ENCODE measurements at places on chromosomes 6 and 20.

DNA sequence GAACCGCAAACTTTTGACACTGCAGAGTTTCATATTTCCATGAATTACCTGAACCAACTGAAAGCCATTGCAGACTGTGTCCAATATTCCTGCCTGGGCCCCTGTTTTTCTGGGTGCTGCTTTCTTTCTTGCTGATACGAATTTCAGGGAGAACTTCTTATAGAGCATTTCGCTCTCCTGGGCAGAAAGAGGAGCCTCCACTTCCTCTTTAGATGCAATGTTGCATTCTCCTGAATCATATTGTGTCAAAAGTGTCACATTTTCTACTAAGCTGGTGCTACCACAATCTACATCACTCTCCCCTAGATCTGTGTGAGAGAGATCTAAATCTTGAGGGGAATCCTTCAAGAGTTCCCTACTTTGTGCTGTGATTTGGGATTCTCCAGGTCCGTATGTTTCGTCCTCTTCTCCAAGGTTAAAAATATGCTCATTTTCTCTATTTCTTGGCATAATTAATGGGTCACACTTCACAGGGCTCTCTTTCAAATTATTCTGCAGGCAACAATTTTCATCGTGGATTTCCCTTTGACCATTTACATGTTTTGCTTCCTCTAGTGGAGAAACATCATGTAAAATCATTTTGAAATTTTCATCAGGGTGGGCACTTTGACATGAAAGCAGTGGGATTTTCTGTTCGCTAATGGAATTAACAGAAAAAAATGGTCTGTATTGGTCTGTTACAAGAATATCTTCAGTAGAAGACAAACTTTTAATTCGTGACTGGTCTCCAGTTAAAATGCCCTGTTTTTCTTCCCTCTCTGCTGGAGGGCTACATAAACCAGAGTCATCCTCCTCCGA lies 102.3 kb downstream of the DST start:
- DNase-seq = no peak

DNA sequence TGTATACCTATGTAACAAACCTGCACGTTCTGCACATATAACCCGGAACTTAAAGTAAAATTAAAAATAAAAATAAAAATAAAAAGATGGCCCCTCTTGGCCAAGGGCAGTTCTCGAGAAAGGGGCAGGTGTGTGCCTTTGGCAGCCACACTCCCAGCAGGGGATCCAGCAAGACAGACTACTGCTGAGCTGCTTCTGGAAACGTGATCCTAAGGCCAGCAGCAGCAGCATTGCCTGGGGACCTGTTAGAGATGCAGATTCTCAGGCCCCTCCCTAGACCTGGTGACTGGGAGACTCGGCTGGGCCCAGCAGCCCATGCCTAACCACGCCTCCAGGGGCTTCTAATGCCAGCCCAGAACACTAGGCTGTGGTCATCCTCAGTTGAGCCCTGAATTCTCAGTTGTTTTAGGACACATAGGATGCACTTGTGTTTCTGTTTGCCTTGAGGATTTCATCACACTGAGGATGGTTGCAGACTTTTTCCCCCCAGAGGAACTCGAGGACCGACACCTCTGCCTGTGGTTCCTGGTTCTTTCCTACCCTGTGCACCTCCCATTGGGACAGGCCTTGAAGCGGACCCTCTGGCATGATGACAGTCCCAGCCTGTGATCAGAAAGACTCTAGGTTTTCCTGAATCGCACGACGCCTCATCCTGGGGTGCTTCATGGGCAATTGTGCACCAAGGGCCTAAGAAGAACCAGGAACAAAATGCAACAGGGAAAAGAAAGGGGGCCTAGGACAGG lies 105.9 kb downstream of the TOX2 start:
- no peak for DNase-seq

DNA sequence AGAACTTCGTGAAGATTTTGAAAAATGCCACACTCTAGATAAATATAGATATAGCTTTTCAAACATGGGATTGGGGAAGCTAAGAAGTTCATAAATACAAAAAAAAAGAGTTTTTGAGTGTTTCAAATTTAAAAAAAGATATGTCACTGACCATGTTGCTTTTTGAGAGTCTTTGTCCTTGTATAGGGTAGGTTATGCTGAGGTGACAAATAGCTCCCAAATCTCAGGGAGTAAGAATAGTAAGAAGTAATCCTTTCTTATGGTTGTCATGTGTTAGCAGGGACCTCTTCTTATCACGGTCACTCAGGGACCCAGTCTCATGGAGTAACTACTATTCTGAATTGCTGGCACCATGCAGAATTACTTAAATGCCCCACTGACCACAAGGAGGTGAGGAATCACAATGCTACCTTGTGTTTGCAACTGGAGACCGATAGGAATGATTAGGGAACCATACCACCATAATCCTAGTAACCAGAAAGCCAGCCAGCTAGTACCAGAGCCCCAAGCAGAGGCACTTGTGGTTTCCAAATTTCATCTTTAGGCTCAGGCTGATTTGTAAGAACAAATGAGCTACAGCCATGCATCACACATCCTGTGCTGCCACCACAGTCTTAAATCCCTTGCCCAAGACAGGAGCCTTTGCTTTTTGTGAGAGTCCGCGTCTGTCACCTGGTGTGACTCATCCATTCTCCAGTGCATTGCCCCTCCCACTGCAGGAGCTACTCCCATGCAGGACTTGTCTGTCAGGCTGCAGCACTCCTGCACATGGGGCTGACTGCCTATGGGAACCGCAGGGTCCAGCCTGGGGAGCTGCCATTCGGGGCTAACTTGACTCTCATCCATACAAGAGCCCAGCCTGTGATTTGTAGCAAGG lies 42.4 kb upstream of the ADGRF4 start:
- no peak for DNase-seq

GRCh38 chr20:54203281-54203680 lies 4.6 kb upstream of the PFDN4 start:
- DNase-seq = no peak

GRCh38 chr6:15430931-15431405 lies 185.1 kb downstream of the JARID2 start:
- no peak for DNase-seq

DNA sequence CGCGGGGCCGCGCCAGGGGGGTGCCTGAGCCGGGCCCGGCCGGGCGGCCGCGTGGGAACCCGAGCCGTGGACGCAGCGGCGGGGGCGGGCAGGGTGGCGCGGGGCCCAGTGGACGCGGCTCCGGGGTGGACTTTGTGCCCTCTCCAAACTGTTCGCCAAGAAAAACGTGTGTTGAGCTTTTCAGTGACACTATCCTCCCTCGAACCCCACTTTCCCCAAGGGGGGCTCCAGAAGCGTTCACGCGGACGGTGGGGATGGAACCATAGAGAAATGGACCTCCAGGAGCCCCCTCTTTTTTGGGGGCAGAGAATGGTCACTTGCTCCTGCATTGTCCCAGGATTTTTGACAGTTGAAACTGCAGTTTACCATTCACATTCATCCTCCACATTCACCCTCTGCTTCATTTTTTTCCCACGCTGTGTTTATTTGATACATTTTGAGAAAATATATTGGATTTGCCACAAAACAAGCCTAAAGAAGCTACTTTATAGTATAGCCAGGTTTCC lies 2.9 kb upstream of the HIVEP1 start:
- no peak for DNase-seq

DNA sequence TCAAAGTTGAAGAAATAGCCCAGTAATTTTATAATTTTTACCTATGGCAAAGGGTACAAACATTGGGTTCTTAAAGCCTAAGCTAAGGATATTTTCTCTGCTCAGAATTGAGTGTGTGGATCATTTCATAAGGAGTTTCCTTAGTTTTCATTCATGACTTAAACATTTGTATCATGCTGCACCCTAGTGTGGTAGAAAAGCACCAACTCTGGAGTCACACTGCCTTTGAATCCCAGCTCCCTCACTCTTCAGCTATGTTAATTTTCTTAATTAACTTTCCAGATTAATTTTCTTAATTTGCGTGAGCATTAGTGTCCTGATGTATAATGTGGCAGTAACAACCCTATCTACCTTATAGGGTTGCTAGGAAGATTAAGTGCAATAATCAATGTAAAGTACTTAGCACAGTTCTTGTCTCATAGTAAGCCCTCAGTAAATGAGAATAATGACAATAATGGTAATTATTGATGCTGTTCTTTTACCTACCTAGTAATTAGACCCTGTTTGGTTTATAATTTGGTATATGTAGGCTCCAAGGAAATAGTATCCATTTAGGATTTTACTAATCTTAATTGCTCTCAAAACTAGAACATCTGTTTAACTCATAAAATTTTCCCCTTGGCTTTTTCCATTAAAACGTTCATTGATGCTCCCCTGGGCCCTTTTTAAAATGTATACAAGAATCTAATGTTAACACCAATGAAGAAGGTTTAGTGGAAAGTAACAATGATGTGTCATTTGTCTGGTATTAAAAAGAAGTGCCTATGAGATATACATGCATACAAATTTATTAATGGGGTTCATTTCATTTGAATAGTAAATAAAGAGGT lies 31.6 kb downstream of the DSE start:
- no peak for DNase-seq

DNA sequence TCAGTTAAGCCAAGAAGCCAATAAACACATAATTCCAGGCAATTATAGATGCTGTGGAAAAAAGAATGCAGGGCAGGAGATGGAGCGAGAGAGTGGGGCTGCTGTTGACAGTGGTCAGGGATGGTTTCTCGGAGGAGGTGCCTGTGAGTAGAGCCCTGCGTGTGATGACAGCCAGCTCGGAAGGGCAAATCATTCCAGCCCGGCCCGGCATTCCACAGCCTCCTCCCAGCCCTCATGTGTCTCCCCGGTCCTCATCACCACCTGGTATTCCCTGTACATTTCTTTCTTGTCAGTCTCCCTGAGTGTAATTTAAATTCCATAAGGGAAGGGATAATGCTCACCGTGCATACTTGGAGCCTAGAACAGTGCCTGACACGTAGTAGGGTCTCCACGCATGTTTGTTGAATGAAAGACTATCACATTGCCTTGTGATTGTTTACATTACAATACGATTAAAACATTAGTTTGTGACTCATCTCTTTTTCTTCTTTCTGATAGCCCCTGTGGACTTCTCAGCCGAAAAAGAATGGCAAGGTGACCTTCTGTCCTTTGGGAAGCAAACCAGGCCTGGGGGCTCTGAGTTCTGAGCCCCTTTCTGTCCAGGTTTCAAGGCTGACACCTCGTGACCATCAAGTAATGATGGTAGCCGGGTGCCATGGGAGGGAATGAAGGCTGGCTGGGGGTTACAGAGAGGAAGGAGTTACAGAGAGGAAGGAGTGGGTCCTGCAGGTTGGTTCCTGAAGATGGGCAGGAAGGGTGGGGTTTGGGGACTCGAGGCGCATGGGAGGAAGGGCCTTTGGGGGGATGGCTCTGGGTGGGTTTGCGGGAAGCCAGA lies 379.5 kb upstream of the SULF2 start:
- no peak for DNase-seq

- DNase-seq = no peak
These were observed 149.9 kb upstream of the PHACTR1 start for GRCh38 chr6:12566618-12567123.

DNA sequence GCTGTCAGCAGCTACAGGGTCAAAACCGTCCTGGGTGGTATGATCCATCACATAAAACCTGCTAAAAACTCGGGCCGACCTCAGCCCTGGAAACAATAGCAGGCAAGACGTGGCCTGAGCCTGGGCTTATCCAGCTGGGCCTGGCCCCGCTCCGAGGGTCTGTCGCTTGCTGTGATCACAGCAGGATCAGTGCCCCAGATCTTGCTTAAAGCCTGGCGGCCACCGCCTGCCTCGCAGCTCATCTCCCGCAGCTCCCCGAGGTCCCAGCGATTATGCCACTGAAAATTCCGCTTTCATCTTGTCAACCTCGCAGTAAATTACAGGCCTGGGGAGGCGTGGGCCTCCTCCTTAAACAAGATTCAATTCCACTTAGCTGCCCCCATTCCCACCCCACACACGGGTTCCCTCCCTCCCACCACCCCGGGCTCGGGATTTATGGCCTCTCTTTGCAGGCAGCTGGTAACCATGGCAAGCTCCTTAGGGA lies 40.1 kb downstream of the CDH22 start:
- no peak for DNase-seq

- DNase-seq = no peak
These were observed 160.1 kb downstream of the ERMARD start for GRCh38 chr6:169911264-169912263.

- DNase-seq = no peak
These were observed 152.8 kb downstream of the PLCB1 start for GRCh38 chr20:8284902-8285301.

- DNase-seq = no peak
These were observed 53.3 kb downstream of the GRM4 start for GRCh38 chr6:34092631-34093030.

DNA sequence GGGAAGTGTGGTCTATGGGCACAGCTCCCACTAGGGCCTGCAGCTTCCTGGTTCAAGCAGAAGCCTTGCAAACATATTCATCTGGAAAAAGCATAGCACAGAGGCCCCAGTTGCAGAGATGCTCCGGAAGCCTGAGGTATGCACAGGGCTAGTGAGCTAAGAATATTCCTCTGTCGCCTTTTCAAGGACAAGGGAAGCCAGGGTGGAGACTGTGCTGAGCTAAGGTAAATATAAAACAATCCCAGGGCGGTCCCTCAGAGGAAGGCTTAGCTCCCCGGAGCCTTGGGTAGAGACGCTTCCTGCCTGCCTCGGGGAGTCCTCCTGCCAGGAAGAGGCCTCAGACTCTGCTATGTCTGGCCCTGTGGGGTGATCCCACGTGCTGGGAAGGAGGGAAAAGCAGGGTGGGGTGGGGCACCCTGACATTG lies 134.8 kb upstream of the FOXA2 start:
- DNase-seq = no peak

DNA sequence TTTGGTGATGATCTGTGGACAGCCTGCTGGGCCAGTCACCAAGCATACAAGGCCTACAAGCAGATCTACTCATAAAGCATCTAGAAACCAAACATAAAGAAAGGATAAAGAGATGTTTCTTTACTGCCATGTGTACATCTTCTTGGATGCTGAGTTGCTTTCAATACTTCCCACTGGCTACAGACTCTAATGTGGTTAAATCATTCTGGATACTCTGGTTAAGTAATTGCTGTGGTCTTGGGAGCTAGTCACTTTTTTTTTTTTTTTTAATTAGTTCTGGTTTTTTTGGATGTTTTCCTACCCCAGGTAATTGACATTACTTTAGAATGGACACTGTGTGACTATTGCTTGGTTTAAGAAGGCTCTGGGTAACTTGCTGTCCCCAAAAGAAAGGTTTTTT lies 215.4 kb upstream of the RUNX2 start:
- no peak for DNase-seq

GRCh38 chr6:25949695-25950094 lies 12.9 kb upstream of the TRIM38 start:
- no peak for DNase-seq

DNA sequence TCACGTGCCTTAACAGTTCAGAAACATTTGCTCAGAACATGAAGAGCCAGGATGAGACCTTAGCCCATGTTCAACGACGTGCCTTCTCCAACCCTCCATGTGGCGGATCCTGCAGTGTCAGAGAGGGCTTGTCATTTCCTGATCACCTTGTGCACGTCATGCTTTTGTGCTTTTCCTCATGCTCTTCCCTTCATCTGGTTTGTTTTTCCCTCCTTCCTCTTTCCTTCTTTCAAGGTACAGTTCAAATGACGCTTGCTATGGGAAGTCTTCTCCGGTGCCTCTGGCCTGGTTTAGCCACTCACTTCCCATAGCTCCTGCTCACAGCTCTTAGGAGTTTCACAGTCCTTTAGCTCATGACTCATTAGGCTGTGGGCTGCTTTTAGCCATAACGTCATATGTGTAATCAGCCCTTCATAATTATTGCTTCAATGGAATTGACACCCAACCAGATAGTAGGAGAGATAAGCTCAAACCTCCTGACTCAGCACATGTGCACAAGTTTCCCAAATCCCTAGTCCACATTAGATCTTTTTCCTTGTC lies 102.7 kb upstream of the CNKSR3 start:
- no peak for DNase-seq

GRCh38 chr6:143468026-143468425 lies 17.4 kb downstream of the PEX3 start:
- DNase-seq = no peak

- no peak for DNase-seq
These were observed 235.1 kb upstream of the ZNF217 start for GRCh38 chr20:53828682-53829254.
